Stimulated activated CD8-positive, alpha-beta memory T cell treated with anti-CD3 and anti-CD28 coated beads, Interleukin-7, amount 100 ng/mL, for 24 hours (primary cell): ENCODE measurements at places on chromosomes 7 and 10.

DNA sequence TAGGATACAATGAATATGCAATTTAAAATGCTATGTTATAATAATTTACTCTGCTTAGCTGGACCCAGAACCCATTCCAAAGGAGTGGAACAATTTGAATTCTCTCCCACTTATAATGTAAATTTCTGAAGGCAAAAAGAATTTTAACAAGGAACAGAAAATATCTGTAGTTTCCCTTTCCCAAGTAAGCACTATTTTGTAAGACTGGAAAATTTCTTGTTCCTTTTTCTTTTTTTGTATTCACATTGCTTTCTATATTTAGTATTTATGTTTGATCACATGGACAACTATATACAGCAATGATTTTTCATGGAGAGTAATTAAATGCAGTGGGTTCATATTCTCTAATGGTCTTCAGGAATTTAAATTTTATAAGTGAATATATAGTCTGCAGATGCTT lies 127.4 kb downstream of the GPR85 start:
- DNase-seq: no peak

DNA sequence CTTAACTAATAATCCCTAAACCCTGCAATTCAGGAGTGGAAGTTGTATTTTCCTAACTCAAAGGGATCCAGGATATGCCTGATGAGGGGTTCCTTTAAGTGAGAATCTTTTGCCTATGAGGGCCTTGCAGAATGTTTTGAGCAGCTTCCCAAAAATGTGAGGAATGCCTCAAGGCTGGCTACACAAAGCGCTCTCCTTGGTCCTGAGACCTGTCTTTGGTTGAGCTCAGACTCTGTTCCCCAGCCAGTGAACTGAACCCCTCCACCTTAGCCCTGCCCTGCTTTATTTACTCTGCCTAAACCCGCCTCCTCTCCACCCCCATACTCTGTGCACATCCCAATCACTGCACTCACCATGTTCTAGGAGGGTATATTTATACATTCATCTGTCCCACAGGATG lies 108.6 kb downstream of the NRCAM start:
- no peak for DNase-seq

DNA sequence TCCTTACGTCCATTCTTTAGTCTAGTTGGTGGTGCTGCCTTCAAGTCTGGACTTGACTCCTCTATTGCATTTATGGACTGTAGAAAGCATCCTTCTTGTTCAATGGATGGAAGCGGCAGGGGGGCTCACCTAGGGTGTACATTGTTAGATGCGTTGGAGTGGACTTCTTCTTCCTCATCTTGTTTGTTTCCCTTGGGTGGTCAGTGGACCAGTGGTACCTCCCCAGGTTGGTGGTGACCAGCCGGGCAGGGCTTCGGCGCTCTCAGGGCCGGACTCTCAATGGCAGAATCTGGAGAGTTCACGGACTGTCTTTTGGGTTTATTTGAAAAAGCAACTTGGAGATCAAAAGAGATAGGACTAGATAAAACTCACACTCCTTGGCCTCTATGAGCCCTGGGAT lies 6.2 kb upstream of the BTBD16 start:
- DNase-seq: no peak

DNA sequence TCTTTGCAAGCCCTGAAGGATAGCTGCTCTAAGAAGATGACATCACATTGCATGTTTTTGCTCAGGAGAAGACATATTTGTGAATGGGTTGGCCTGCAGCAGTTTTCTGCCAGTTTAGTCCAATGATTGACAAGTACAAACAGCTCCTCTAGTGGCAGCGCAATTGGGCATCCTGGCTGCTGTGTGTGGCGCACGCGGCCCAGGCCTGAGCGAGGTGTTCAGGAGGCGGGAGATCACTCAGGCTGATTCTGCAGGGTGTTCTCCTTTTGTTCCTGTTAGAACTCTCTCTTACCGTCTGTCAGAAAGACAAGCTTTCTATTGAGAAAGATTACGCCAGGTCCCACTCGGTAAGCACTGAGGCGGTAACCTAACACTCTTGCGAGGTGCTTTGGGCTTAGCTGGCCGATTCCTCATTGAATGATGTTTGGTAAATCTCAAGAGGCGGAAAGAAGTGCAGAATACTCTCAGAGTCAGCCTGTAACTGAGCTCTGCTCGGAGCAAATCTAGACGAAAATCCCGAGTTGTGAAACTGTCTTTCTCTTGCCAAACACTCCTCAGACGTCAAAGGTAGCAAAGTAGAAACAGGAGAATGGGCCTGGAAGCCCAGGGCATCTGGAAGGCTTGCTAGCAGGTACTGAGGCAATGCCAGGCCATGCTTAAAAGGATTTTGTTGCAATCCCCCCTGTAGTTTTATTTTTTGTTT lies 219.2 kb upstream of the BMPER start:
- no peak for DNase-seq

DNA sequence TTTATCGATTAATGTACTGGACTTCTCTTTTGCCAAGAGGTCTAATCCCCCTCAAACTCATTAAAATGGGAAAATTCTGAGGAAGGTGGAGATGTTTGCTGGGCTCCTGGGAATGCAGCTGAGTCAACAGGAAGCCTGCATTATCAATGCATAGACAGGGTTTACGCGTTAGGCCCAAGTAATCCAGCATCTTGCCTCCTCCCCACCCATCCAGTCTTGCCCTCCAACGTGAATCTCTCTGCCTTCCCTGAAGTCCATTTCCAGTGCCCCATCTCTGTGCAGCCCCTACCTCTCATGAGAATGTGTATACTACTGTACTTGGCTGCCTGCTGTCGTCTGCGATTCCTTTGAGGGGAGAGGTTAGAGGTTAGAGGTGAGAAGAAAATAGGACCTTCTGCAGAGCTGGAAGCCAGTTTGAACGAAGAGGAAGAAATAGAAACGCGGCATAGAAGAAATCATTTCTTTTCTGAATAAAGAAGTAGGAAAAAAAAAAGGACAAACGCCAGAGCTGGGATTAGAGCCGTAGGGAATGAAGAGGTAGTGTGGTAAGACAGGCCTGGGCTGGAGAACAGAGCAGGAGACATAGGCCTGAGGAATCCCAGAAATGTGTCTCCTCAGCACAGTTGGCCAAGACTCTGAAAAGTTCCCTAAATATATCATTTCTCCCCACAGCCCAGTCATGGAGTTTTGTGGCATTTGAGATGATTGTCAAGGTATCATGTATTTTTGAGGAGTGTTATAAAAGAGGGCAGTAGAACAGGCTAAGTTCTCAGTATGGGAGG lies 75.6 kb downstream of the MYOF start:
- no peak for DNase-seq
